ENCODE measurements at places on chromosomes 2 and 18.

GRCh38 chr2:217160978-217161973, 301.4 kb upstream of the TNP1 start:
- DNase-seq = no peak

DNA sequence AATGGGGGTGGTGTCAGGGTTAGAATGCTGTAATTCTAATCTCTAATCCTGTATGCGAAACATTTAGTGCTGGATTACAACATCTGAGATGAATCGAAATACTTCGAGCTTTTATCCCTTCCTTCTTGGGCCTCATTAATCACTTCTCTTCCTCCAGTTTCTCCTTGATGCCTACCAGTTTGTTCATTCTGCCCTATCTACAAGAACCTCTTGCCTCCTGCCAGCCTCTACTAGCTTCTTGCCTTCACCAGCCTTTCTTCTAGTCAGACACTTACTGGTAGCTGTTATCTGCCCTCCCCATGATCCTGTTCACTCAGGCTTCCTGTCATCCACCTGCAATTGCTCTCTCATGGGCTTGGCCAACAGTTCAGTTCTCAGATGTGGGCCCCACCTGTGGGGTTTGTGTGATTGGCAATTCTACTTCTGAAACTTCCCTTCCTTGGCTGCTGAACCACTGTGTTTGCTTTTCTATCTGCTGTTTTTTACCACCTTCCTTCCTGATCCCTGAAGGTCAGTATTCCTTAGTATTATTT, 15.4 kb upstream of the FARP2 start:
- peak; percentile 98 for DNase-seq

DNA sequence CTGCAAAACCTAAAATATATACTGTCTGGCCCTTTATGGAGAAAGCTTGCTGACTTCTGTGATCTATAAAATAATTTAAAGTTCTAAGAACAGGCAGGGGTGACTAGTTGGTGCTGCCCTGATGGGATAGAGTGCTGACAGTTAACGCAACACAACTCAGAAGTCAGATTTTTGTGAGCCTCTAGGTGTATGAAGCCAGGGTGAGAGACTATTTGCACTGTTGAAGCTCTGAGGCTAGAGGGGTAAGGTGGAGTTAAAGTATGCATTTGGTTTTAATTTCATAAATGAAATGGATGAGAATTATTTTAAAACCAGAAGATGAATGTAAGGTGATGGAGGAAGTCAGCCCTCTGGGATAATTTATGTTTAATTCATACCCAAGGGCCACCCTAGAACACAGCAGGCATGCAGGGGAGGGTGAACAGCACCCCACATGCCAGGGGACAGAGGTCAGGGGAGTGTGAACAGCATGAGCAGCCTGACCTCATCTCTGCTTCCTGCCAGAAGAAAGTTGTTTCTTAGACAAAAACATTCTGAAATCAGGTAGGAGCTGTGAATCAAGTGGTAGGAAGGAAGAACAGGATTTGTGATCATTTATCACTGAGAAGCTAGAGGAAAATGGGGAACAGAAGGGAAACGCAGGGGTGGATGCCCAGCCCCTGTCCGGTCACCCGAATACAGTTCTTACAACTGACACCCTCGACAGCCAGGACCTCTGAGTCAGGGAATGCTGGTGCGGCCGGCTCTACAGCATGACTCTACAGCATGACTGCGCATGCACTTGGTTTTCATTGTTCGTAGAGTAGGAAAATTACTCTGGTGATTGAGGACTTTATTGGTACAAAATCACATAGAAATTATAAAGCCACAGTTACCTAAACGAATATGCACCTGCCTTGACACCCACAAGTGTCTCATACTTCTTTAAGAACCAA, 93.1 kb downstream of the MBP start:
- no peak for DNase-seq

DNA sequence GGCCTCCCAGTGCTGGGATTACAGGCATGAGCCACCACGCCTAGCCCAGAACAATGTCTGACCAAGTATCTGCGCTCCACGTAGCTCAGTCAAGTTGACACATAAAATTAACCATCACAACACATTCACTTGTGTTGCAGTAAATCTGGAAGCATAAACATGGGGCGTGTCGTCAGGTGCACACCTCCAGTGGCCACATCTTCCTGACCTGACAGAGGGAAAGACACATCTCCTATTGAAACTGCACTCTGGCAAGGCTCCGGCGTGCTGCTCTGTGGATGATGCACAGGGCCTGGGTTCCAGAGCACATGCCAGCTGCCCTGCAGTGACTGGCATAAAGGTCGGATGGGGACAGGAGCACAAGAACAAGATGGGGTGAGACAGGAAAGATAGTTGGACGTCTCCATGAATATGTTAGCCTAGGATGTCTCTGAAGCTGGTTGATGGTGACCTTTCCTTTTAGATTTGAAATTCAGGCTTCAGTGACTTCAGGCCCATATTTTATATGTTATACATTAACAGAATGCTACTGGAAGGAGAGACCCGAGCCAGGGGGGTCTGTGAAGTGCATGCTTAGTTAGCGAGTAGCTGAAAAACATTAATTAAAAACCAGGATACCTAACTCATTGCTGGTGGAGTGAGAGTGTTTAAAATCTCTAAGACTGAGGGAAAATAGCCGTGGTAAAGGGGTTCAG, 10.9 kb downstream of the IMPA2 start:
- no peak for DNase-seq

DNA sequence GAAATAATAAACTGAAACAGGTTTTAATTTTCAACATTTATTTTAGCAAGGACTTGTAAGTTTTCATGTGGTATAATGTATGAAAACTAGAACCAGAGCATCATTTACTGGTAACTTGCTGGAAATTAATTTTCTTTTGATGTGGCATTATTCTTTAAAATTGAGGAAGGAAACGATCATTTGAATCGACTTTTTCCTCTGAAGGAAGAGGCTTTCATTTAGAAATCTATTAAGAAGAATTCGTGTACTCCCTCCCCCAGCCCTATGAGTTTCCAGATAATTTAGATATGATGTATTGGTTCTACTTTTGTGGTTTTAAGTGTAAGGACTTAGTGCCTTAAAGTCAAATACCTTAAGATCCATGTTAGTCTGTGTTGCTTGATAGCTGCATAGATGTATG, 2.5 kb downstream of the BABAM2 start:
- DNase-seq = no peak

DNA sequence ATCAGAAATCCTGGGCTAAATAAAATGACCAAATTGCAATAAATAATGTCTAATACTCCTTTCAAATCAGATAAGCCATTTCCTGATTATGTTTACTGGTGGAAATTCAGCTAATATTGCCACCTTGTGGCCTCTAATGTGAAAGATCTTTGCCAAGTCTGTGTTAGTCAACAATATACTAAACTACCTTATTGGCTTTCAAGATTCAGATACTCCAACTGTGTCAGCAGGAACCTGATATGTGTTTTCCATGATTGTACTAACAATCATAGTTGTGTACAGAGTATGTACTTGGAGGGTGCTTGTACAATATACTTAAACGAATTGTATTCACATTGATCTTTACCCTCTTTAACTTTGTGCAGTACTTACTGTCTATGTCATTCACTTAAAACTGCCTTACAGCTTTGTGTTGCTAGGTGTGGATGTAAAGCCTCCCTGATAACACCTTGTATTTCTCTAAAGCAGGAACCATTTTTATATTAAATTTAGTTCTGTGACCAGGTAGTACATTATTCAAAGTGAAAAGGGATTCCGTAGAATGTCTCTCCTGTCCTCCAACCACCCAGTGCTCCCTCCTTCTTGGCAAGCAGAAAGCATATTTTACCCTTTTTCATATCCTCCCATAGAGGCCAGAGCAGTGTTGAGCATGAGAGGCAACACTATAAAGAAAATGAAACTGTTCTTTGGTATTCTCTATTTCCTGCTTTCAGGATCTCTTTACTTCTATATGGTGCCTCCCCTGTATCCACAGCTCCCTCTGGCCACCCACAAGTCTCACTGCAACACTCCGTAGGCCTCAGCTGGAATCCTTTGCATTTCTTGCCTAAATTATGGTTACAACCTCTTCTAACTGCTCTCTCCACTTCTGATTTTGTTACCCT, 75.2 kb upstream of the C2orf15 start:
- DNase-seq = peak; percentile 64

DNA sequence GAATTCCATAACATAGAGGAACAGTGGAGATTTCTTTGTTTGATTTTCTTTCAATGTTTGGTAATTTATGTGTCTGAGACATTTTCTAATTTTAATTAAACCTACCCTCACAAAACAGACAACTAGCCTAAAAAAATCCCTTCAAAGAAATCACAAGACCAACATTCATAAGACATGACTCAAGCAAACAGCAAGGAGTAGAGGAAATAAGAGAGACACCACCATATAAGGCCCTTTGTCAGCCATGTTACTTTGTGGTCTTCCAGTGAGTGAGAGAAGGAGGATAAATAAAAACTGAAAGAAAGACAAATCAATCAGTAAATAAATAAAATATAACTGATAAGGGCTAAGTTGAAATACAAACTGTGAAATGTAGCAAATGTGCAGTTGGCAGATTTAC, 830.8 kb upstream of the SLC39A10 start:
- no peak for DNase-seq

- no peak for DNase-seq
Observed at GRCh38 chr2:69260666-69261065, 126.4 kb downstream of the GFPT1 start.

- DNase-seq = peak; percentile 83
Observed at GRCh38 chr18:13369756-13370510, 151.4 kb downstream of the LDLRAD4 start.

GRCh38 chr2:148122788-148123187, 101.9 kb downstream of the MBD5 start:
- DNase-seq = no peak

- DNase-seq = no peak
Observed at GRCh38 chr2:142673836-142674235, 203.6 kb upstream of the KYNU start.

DNA sequence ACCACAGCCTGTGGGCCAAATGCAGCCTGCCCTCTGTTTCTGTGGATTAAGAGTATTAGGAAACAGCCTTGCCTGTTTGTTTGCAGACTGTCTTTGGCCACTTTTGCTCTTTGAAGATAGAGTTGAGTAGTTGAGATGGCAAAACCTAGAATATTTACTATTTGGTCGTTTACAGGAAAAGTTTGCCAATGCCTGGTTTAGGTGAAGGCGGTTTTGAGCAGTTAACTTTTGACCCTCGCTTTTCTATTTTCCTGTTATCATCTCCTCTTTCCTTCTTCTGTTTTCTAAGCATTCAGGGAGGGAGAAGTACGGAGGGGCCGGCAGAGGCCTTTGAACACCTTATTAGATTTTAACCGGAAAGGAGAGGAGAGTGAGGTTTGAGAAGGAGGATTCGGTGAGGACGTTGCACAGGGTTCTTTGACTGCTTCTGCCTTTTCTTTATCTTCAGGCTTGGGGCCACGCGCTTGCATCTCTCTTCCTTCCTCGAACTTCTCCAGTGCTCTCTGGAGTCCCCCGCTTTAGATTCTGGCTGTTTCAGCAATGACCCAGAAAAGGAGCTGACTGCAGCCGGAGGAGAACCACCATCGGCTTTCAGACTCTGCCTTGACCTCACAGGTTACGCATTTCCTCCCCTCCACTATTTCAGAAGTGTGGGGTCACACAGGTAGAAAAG, 39.2 kb downstream of the IL1R2 start:
- no peak for DNase-seq

DNA sequence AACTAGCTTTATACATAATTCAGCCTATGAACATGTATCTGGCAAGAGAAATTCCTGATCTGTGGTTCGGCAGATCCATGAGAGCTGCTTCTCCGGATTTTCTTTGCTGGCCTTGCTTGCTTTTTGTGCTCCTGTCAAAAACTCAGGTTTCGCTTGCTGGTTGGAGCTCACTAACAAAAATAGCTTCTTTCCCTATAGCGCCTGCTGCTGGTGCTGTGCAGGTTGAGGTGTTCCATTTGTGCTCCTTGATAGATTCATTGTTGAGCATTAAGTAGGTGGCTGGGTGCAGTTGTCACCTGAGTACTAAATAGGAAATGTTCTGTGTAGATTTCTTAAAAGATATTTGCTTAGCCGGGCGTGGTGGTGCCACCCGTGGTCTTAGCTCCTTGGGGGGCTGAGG, 148.1 kb downstream of the PRPF40A start:
- DNase-seq = no peak

GRCh38 chr2:2621855-2622254, 290.8 kb upstream of the MYT1L start:
- DNase-seq = no peak

- DNase-seq = no peak
Observed at GRCh38 chr2:133414486-133415209, 153.6 kb downstream of the NCKAP5 start.

- no peak for DNase-seq
Observed at GRCh38 chr2:196959281-196959680, 32.8 kb upstream of the PGAP1 start.

DNA sequence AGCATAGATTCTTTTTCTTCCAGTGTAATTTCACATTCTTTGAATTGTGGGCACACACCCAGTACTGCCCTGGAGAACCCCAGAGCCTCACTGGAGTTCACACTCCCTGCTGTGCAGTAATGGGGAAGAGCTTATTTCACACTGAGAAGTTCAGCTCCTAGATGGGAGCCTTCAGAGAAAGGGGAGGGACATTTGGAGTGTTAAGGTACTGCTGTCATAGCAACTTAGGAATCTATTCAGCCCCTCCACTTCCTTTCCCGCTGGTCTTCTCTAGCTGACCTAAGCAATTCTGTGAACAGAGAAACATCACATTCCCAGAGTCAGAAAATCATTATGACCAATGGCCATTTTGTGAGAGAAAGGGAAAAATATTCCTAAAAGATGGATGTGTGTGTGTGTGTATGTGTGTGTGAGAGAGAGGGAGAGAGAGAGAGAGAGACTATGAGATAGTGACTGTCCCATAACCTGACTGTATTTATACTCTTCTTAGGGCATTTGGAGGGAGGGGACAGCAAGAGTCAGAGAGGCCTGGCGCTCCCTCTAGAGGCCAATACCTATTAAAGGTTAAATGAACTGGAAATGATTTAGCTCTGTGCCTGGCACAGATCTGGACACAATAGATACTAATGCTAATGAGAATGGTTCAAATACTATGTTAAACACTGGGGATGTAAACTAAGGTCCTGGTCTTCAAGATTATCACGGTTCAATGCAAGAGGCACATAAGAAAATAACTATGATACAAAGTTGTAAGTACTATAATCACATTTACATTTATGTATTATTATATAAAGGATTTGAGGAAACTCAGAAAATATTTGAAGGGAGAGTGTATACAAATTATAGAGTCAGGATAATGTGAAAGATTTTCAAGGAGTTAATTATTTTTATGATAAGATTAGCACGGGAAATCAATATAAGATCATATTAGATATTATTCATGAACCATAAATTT, 41.5 kb upstream of the RPE start:
- peak; percentile 39 for DNase-seq

DNA sequence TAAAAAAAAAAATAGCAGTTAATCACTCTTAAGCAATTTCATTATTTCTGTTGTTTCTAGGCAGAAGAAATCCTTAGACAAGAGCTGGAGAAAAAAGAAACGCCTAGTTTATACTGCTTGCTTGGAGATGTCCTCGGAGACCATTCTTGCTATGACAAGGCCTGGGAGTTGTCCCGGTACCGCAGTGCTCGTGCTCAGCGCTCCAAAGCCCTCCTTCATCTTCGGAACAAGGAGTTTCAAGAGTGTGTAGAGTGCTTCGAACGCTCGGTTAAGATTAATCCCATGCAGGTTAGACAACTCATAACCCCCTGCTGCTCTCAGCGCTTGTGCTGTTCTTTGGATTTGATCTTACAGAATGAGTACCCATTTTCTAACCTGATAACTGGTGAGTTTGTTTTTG, 130.4 kb downstream of the TTC27 start:
- no peak for DNase-seq

GRCh38 chr2:124920448-124920847, 895.4 kb downstream of the CNTNAP5 start:
- DNase-seq = no peak

Measured in Jurkat, Clone E6-1 (cell line).